ENCODE measurements at places on chromosomes 7 and 10.
A peak's percentile ranks its signal among the peaks of the same experiment; 100 is the strongest.

- no peak for DNase-seq
Observed at GRCh38 chr10:21516242-21517131, 9.0 kb downstream of the SKIDA1 start.

DNA sequence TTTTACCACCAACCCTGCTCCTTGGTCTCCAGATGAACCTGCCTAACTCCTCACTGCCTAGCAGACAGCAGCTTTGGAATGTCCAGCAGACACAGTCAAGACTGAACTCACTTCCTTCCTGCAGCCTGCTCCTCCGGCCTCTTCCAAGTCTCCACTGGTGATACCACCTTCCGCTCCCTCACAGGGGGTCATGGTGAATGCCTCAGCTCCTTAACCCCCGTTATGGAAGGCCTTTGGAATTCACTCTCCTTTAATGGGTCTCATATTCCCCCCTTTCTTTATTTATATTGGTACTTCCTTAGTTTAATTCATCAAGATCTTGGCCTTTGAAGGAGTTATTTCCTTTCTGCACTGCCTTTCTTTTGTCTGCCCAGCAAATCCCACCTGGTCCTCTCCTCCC is 44.9 kb upstream of the ZNF32 start:
- DNase-seq: no peak

DNA sequence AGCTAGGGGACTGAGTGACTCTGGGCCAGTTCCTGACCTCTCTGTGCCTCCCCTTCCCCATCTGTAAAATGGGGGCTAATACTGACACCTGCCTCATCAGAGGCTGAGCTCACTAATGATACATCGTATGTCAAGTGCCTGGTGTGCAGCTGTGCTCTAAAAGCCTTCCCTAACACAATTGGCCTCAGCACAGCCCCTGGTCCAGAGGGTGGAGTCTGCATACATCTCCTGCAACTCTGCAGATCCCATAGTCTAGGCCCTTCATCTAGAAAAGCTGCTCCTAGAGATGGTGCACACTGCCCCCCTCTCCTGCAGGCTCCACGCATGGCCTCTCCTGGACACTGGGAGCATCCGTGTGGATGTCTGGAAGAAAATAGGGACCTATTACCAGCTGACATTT is 255.0 kb downstream of the RPS24 start:
- DNase-seq: no peak

- DNase-seq: no peak
Observed at GRCh38 chr10:69757553-69758309, 44.0 kb upstream of the COL13A1 start.

GRCh38 chr7:152850420-152850819 is 90.9 kb downstream of the ACTR3B start:
- no peak for DNase-seq

- DNase-seq: no peak
Observed at GRCh38 chr7:84251277-84251781, 56.7 kb upstream of the SEMA3A start.

DNA sequence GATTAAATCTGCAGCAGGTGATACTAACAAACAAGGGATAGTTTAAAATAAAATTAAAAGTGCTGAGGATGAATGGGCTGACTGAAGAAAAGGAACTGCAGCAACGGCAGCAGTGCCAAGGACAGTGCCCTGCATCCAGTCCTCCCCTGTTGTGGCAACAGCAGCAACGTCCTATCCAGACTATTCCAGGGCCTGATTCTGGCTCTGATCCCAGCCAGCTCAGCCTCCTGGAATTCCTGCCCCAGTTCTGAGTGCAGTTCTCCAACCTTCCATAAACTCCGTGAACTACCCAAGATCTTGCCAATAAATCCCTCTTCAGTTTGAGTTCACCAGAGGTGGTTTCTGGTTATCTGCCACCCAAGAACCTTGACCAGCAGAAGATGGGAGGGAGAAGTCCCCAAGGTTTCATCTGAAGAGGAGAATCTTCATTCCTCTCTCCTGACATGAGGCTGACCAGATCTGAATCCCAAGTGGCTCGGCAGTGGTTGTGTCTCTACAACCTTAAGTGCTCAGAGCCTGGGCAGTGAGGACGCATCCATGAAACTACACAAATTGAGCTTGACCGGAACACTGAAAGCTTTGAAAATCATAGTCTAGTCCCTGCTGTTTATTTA is 115.8 kb downstream of the SORBS1 start:
- DNase-seq: no peak

GRCh38 chr10:19817231-19817933 is 1.1 kb downstream of the PLXDC2 start:
- peak; percentile 13 for DNase-seq

DNA sequence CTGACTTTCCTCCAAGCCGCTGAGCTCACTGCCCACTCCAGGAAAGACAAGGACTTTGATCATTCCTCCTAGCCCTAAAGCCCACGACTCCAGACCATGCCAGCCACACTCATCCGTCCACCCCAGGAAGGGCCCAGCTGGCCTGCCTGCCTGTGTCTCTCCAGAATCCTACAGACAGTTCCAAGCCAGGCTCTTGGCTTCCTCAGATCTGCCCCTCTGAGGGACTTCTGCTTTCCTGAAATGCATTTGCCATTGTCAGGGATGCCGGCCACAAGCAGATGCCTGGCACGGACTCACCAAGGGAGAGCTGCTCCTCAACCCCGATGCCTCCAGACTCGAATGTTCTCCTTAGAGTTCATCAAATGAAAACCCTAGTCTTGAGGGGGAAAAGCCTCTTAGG is 155.8 kb downstream of the OAT start:
- no peak for DNase-seq

- DNase-seq: no peak
Observed at GRCh38 chr7:98827258-98827657, 42.6 kb downstream of the TMEM130 start.

- DNase-seq: no peak
Observed at GRCh38 chr10:31704195-31704594, 224.4 kb downstream of the ARHGAP12 start.

DNA sequence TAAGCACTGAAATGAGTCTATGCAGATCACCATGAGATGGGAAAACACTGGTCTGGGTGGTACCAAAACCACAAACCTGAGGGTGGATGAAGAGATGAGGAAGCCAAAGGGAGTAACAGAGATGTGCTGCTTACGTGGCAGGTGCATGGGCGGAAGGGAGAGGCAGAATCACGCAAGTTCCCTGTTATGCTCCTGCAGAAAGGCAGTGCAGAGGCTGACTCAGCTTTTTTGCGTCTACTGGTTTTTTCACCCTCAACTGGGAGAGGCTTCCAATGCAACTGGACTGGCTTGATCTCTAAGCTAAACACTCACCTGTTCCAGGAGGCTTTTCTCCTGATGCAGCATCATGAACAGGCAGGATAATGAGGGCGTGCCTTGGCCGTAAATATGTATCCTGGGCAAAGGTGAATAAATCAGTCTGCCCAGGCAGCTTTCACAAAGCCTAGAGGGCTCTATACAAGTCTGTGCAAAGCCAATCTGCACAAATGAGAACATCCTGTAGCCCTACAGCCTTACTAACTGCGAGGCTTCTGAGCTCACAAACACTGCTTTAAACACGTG is 95.4 kb upstream of the AFAP1L2 start:
- no peak for DNase-seq

- DNase-seq: no peak
Observed at GRCh38 chr10:131821378-131822012, 79.3 kb upstream of the PPP2R2D start.

DNA sequence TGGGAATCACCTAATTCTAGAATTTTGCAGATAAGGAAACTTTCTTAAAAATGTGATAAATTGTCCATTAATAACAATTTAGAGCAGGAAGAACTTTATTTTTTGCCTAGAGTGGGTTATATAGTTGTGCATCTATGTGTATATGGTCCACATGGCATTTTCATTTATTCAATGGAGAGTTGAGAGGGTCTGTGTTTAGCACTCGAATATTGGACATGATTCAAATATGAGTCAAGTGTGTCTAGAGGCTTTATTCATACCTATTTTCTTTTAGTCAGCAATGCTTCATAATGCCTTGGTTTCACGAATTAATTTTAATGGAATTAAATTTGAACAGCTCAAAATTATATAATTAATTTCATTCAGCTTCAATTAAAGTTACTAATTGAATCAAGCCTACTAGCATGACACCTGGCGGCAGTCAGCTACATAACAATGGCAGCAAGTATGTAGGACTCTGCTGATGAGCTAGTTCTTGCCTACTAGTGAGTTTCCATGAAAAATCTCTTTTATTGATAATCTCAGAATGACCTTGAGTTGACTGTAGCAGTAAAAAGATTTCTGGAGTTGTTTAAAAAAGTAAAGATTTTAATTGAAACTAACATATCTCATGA is 17.7 kb downstream of the MDFIC start:
- DNase-seq: no peak

- no peak for DNase-seq
Observed at GRCh38 chr10:7046615-7047014, 364.2 kb downstream of the SFMBT2 start.

DNA sequence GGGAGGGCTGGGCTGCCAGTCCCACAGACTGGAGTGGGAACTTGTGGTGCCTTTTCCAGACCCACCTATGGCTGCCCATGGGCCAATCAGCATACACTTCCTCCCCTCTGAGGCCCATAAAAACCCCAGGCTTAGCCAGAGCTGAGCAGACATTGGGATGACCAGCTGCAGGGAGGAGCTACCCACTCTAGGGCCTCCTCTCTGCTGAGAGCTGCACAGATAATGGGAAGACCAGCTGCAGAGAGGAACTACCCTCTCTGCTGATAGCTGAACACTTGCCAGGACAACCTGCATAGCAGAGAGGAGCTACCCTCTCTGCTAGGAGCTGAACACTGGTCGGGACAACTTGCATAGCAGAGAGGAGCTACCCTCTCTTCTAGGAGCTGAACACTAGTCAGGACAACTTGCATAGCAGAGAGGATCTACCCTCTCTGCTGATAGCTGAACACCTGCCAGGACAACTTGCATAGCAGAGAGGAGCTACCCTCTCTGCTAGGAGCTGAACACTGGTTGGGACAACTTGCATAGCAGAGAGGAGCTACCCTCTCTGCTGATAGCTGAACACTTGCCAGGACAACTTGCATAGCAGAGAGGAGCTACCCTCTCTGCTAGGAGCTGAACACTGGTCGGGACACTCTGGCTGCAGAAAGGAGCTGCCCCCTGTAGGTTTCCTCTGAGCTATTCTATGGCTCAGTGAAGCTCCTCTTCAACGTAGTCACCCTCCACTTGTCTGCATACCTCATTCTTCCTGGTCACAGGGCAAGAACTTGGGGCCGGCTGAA is 88.3 kb upstream of the CACUL1 start:
- no peak for DNase-seq

- DNase-seq: no peak
Observed at GRCh38 chr7:33722383-33723101, 182.8 kb upstream of the BMPER start.

- no peak for DNase-seq
Observed at GRCh38 chr7:152025937-152026890, 740 bp downstream of the GALNT11 start.

GRCh38 chr10:95308389-95309302 is 17.8 kb upstream of the PDLIM1 start:
- no peak for DNase-seq

- DNase-seq: no peak
Observed at GRCh38 chr10:47286591-47287315, 13.2 kb upstream of the GDF10 start.

DNA sequence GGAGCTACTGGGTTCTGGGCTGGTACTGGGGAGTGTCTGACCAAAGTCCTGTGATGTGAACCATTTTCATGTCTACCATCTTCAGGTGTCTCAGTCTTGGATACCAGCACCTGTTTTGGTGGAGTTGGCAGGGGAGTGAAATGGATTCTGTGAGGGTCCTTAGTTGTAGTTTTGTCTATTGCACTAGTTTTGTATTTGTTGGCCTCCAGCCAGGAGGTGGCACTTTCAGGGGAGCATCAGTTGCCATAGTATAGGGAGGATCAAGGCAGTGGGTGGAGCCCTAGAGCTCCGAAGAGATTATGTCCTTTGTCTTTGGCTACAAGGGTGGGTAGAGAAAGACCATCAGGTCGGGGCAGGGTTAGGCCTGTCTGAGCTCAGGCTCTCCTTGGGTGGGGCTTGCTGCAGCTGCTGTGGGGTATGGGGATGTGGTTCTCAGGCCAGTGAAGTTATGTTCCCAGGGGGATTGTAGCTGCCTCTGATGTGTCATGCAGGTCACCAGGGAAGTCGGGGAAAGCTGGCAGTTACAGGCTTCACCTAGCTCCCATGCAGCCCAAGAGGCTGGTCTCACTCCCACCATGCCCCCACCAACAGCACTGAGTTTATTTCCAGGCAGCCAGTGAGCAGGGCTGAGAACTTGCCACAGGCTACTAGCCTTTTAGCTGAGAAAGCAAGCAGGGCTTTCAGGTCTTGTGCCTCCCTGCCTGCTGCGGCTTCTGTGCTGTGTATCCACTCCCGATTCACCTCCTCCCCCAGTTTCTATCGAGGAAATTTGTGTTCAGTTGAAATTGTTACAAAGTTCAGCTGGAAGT is 153.1 kb downstream of the ZNF365 start:
- no peak for DNase-seq

DNA sequence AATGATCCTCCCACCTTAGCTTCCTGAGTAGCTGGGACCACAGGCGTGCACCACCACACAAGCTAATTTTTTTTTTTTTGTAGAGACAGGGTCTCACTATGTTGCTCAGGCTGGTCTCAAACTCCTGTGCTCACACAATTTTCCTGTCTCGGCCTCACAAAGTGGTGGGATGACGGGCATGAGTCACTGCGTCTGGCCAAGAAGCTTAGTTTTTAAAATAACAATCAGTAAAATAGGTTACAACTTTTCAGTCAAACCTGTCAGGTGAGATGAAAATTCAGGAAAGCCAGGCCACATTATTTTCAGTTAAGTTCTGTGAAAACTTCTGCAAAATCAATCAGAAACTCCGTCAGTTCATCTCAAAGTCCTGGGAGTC is 55.4 kb downstream of the FAM241B start:
- no peak for DNase-seq

DNA sequence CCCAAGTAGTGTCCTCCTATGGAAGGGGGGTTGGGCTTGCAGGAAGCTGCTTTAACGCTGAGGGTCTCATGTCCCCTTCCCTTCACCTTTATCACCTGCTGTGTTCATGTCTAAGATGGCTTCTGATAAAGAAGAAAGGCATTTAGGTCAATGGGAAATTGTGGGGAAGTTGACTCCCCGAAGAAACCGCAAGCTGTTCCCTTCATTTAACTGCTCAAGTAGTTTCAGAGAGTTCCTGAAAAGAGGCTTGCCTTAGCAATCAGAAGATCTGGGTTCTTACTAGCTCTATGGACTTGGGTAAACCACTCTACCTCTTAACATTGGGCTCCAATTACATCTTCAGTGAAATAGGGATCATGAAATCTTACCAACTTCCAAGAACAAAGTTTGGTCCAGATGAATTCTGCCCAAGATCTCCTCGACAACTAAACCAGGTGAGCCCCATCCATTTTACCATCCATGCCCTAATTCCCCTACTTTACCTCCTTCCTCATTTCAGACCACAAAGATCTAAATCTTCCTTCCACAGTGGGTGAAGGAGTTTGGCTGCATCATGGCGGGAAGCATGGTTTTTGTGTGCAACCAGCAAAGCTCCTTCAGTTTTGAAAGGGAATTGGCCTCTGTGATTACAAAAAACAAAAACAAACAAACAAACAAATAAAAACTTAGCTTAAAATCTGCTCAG is 30.4 kb upstream of the UCN3 start:
- DNase-seq: no peak

GRCh38 chr10:114520453-114520852 is 116.2 kb upstream of the AFAP1L2 start:
- no peak for DNase-seq

- peak; percentile 23 for DNase-seq
Observed at GRCh38 chr7:151339651-151340382, 1.8 kb upstream of the NUB1 start.

All from H1 (cell line).